Right forelimb (tissue), 1 donor: ENCODE measurements at places on chromosomes 6 and 20.

GRCh38 chr6:134733801-134734200 lies 216.1 kb downstream of the ALDH8A1 start:
- DNase-seq, result no peak

DNA sequence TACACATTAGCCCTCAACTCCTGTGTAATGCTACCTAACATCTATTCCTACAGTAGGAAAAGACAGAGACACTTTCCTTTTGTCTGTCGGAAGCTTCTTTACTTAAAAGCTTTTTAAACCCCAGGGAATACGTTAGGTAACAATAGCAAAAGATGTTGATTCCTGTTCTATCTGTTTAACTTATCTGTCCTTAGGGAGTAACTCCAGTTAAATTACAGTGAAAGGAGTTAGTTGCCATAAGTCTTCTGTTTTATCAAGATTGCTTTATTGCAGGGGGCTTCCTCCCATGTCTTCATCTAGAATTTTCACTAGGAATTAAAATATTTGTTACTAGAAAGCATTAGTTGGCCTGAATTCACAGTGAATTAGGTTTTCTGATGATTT lies 26.2 kb downstream of the TOP1 start:
- DNase-seq, result no peak

DNA sequence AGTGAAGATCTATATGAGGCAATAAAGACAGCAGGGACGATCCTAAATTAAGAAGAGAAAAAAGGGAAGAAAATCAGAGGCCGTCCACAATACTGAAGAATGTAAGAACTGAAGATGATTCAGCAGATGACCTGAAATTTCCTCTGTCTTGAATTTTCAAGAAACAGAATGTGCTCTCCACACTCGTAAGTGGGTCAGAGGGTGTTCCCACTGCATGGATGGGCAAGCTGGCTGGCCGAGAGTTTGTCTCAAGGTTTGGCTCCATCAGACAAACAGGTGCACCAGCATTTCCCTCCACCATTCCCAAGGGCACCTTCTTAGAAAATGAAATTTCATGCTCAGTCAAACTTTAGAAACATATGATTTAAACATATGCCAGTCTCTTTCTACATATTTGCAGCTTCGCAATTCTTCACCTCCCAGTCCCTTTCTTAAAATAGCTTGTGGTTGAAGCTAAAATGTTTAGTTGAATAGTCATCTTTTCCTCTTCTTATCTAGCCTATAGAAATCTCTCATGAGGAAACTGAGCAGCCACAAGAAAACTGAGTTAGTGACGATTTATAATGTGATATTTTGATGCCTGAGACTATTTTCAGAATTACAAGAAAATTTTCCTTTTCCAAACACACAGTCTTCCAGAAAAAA lies 576.4 kb downstream of the PRKN start:
- no peak for DNase-seq

GRCh38 chr6:129029778-129030177 lies 146.8 kb downstream of the LAMA2 start:
- no peak for DNase-seq

GRCh38 chr6:149852180-149852579 lies 12.0 kb downstream of the LRP11 start:
- no peak for DNase-seq

GRCh38 chr6:322259-322930 lies 30.1 kb downstream of the DUSP22 start:
- no peak for DNase-seq

- no peak for DNase-seq
These were observed 651 bp upstream of the CCND3 start for GRCh38 chr6:41942067-41942851.

- DNase-seq, result no peak
These were observed 102.4 kb downstream of the CDH4 start for GRCh38 chr20:61354501-61354900.
